Panc1 (cell line): ENCODE measurements at places on chromosomes 12 and 14.

GRCh38 chr12:14416658-14417057 is 51.2 kb downstream of the ATF7IP start:
- no peak for DNase-seq

- DNase-seq: no peak
Measured at GRCh38 chr12:57719777-57720605, 18.6 kb downstream of the AGAP2 start.

- DNase-seq: no peak
Measured at GRCh38 chr14:25501749-25502148, 451.8 kb upstream of the STXBP6 start.

GRCh38 chr12:2876431-2877046 is 435 bp downstream of the FOXM1 start:
- no peak for DNase-seq

DNA sequence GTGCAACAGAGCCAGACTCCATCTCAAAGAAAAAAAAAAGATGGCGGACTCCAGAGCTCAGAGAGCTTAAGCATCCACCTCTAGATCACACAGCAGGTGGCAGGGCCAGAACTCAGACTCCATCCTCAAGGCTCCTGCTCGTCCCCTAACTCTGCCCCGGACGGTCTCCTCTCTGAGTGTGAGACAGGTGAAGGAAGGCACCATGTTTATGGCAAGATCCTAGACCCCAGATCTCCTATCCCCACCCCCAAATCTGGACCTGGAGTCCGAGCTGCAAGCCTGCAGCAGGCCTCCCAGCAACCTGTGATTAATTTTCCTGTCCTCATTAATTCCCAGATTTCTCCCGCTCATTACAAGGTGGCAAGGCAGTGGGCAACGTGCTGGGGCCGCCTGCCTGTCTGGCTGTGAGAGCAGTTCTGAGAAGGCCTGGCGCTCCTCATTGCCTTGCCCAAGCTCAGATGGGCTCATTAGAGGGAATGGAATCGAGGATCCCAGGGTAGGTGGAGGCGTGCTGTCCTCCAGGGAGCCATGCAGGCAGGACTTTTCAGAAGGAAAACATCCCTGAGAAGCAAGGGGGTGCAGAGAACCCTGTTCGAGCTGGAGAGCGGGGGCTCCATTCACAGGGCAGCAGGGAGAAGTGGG is 296.6 kb upstream of the RTL1 start:
- no peak for DNase-seq

DNA sequence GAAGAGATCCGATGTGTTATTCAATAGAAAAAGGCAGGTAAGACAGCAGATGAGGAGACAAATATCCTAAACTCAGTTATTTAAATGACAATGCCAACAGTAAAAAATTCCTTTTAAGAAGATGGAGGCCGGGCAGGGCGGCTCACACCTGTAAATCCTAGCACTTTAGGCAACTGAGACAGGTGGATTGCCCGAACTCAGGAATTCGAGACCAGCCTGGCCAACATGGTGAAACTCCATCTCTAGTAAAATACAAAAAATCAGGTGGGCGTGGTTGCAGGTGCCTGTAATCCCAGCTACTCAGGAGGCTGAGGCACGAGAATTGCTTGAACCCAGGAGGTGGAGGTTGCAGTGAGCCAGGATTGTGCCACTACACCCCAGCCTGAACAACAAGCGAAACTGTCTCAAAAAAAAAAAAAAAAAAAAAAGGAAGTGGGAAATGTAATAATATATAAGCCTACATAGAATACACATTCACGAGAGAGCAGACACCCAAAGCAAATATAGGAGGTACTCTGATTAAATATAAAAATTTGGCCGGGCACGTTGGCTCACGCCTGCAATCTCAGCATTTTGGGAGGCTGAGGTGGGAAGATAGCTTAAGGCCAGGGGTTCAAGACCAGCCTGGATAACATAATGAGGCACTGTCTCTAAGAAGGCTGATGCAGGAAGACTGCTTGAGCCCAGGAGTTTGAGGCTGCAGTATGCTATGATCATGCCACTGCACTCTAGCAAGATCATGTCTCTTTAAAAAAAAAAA is 19.0 kb downstream of the CORO1C start:
- DNase-seq: no peak

- no peak for DNase-seq
Measured at GRCh38 chr14:24852312-24853060, 197.5 kb downstream of the STXBP6 start.

DNA sequence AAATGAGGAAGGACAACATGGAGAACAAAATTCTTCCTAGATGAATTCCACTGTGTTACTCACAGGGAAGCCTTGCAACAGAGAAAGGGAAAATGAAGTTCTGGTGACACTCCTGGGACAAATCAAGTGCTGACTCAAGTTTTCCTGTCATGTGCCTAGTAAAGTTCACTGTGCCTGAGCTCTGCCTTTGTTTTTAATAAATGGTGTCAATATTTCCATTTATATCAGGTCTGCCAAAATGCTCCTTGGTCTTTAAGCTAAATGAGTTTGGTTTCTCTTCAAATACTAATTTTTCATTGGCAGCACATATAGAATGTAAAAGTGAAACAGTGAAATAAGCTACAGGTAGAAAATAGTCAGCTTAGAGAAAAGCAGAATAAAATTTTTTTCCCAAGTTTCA is 33.0 kb downstream of the HIGD1C start:
- DNase-seq: peak; percentile 47

GRCh38 chr12:77003914-77004313 is 61.5 kb downstream of the E2F7 start:
- no peak for DNase-seq

GRCh38 chr14:38065106-38065762 is 142.5 kb upstream of the SSTR1 start:
- no peak for DNase-seq

DNA sequence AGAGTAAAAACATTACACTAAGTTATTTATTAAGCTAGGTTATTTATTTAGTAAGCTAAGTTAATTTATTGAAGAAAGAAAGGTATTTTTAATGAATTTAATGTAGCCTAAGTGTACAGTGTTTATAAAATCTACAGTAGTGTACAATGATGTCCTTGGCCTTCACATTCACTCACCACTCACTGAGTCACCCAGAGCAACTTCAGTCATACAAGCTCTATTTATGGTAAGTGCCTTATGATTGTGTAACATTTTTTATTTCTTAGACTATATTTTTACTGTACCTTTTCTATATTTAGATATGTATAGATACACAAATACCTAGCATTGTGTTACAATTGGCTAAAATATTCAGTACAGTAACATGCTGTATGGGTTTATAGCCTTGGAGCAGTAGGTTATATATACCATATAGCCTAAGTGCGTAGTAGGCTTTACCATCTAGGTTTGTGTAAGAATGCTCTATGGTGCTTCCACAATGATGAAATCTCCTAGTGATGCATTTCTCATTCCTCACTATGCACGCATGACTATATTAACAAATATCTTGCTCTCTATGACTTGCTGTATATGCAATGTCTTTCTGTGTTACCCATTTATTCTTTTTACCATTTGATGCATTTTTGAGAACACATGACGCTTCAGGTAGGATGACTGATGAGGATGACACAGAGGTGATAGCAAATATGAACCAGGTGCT is 309.6 kb upstream of the ATXN7L3B start:
- no peak for DNase-seq

GRCh38 chr14:87205811-87206210 is 787.2 kb downstream of the GALC start:
- DNase-seq: no peak

DNA sequence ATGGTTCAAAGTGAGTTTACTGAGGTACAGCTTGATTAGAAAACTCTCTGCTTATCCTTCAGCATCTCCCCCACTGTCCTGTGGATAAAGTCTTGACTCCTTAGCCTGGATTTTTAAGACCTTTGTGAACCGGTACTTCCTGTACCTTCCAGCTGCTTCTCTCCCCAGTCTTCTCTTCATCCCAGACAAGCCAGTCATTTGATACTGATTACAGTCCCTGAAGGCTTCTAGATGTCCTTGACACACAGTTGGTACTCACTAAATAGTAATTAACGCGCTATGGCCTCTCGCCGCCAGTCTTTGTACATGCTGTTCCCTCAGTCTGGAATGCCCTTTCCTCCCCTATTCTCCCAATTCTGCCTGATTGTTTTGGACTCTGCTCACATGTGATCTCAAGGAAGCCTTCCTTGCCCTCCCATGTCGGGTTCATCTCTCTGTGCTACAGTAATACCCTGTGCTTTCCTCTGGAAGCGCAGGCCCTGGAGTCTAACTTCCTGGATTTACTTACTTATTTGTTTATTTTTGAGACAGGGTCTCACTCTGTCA is 50.6 kb upstream of the PTGR2 start:
- no peak for DNase-seq

- no peak for DNase-seq
Measured at GRCh38 chr12:89645434-89645833, 63.2 kb downstream of the ATP2B1 start.

GRCh38 chr12:2177003-2177402 is 124.2 kb downstream of the CACNA1C start:
- DNase-seq: no peak

GRCh38 chr12:67320614-67321295 is 51.6 kb downstream of the CAND1 start:
- DNase-seq: no peak

DNA sequence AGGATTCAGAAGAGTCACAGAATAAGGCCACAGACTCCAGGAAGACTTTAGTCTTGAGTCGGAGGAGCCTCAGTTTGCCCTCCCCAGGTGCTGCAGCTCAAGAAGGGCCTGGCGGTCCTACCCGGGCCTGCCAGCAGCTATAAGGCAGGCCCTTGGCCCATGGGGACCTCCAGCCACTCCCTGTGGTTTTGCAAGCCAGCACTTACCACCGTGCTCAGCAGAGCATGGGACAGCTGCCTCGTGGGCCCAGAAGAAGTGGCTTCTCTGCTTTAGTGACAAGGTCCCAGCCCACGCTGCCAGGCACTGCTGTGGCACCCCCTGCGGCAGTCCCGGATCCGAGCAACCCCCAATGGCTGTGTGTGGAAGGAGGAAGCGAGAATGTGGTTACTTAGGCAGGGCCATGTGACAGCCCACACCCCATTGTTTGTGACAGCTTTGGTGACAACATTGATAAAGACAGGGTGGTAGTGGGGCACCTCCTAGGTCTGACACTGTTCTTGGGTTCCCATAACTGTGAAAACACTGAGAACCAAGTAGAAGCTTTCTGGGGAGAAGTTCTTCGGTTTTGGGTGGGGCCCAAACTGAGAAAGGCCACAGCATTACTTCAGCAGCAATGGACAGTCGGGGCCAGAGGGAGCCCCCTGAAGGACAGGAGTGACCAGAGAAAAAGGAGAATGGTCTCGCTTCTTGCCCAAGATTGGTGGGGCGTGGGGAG is at the start of gene SELPLG:
Gene SELPLG (minus strand): TSS at position 361 of the 715 bp plus-strand sequence. CDS start 9,587 bp downstream, outside the sequence.
- no peak for DNase-seq

GRCh38 chr12:96396914-96397313 is 3.3 kb downstream of the CDK17 start:
- DNase-seq: no peak

DNA sequence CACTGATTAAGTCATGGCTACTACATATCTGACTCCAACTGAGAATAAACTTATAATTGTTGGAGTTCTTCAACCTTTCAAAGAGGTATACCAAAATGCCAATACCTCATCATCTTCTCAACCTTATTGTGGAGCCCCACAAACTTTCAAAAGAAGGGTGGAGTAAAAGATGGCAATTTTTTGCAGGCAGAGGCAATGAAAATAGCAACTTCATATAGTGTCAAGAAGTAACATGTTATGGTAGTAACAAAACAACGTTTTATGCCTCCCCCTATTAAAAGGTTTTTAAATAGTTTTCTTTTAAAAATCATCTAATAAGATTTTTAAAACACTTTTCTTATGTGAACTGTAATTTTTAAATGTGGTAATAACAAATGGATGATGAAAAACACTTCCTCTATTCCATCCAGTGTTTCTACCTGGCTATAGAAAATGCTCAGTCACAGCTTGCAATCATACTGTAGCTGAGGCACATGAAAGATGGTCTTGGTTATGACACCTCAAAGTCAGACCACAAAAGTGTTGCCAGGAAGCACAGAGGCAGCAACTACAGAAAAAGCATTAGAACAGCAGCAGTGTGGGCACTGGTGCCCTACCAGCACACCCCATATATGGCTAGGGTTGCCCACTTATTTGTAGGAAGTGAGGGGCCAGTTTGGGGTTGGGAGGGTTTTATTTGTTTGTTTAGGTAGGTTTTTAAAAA is 7.0 kb downstream of the PPP1R12A start:
- no peak for DNase-seq

- DNase-seq: no peak
Measured at GRCh38 chr14:37695866-37696265, 100.4 kb downstream of the TTC6 start.

GRCh38 chr14:98513558-98513957 is 758.4 kb downstream of the BCL11B start:
- no peak for DNase-seq

GRCh38 chr12:57096099-57096572 is 7.2 kb downstream of the NAB2 start:
- no peak for DNase-seq

- DNase-seq: no peak
Measured at GRCh38 chr12:65411171-65411570, 132.7 kb downstream of the MSRB3 start.

DNA sequence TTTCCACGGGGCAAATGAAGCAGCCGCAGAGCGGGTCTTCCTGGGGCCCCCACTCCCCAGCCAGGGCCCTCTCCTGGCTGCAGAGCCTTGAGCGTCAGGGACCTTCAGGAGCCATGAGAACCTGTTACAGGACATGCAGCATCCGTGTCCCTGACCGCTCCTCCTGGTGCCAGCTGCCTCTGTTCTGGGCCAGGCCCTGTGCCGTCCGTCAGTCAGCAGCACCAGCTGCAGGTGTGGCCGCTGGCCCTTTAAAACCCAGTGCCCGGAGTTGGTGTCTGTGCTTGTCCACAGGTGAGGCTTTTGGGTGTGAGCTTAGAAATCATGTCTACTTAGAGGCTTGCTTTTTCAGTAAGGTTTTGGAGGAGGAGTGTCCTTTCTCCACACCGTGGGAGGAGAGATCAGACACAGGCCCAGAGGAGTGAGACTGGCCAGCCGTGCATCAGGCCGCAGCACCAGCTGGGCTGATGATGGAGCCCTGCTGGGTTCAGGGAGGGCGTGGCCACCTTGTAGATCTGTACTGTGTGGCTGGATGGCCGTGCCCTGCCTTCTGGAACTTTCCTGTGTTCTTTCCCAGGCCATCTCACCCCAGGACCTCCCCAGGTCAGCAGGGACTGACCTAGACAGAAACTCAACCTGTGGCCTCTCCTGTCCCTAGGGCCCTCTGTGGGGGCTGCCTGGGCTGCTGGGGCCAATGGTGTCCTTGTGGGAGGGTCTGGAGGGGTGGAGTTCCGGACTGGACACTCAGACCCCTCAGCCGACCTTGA is 27.1 kb downstream of the AACS start:
- DNase-seq: no peak

- no peak for DNase-seq
Measured at GRCh38 chr12:58541300-58541690, 379.0 kb downstream of the LRIG3 start.

GRCh38 chr12:107480836-107481608 is 204.6 kb upstream of the PWP1 start:
- DNase-seq: no peak

- no peak for DNase-seq
Measured at GRCh38 chr14:72903716-72904115, 9.8 kb upstream of the DPF3 start.
